ENCODE measurements at places on chromosomes 6 and 20.

DNA sequence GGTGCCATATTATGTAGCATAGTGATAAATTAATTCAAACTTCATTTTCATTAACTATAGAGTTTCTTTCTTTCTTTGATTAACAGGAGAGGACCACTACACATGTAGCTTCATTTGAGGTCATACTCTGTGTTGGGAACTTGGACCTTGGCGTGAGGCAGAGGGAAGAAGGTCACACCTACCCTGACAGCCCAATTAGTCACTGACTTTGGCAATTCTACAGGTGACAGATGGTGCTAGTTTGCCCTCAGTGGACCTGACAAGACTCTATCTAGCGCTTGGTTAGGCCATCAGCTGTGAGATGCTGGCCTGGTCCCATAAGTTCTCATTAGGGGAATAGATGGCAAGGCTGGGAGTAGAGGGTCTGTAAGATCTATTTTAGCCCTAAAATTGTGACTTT is 14.2 kb downstream of the SLX4IP start:
- no peak for DNase-seq

- DNase-seq, result no peak
These were observed 204.5 kb downstream of the SYNDIG1 start for GRCh38 chr20:24673678-24674570.

DNA sequence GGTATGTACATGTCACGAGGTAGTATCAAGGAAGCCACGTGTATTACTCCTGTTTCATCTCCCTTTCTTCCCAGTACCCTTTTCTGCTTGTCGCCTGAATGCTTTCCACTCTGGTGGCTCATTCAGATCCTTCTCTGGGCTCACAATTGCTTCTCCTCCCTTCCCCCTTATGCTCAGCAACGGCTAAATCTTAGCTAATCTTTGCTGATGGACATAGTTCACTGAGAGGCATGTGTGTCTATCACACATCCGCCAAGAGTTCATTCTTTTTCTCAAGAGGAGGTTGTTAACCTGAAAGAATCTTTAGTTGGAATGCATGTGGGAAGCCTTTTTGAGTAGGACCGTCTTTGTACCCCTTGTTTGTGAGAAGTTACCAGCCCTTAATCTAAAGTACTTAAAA is 25.8 kb upstream of the MROH8 start:
- no peak for DNase-seq

GRCh38 chr20:17043323-17043722 is 183.5 kb upstream of the PCSK2 start:
- DNase-seq, result no peak

- no peak for DNase-seq
These were observed 553.4 kb upstream of the CITED2 start for GRCh38 chr6:139927742-139928305.

GRCh38 chr20:57654998-57655808 is 35.0 kb upstream of the ZBP1 start:
- no peak for DNase-seq

DNA sequence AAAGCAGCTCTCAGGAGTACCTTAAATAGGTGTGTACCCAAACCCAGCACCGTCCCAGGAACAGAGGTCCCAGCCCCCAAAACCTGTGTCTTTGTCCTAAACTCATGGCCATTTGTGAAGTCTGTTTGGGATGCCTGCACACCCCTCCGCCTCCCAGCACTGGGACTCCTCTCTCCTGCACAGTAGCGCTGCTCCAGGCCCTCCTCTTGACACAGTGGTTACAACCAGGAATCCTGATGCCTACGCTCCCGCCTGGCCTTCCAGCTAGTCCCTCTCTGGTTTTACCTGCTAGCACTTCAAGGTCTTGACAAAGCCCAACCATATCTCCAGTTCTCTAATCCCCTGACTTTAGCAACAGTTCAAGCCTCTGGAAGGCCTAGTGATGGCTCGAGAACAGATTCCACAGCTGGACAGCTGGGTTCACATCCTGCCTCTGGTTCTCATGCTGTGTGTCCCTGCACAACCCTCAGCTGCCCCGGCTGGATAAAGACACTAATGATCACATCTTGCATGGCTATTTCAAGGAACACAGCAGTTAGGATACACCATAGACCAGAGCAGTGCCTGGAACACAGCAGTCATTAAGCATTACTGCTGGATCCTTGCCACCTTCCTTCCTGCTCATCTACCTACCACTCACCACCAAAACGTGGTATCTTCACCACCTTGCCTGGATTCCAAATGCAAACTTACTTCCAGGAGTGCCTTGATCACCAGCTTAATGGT is 5.6 kb downstream of the PSMA7 start:
- no peak for DNase-seq

Measured in NAMALWA (cell line).